ENCODE measurements at places on chromosomes 6 and 20.

DNA sequence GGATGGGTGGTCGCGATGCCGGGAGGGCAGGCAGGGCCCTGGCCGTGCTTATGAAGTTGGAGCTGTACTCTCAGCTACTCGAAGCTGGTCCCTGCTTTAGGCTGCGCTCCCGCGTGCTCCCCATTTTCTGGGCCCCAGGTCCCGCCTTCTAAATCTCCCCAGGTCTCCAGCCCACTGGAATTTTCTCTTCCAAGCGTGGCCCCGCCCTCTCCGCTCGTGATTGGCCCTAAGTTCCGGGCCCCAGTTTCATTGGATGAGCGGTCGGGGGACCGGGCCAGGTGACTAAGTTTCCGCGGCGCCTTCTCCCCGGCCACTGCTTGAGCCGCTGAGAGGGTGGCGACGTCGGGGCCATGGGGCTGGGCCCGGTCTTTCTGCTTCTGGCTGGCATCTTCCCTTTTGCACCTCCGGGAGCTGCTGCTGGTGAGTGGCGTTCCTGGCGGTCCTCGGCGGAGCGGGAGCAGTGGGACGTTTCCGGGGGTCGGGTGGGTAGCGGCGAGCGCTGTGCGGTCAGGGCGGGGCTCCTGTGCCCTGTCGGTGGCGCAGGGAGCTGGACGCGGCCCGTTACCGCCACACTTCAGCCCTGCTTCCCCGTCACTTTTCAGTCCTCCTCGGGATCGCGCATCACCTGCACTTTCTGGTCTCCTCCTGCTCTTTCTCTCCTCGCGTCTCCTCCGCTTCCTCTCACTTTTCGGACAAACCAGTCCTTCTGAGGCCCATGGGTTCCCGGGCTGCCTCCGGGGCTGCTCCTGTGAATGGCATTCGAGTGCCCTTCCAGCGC is at the start of gene MICA:
Gene MICA (plus strand): TSS at position 313 of the 778 bp plus-strand sequence. CDS start 38 bp downstream, at position 351.
- peak; percentile 38 for DNase-seq

GRCh38 chr6:157962601-157963302 is 18.9 kb upstream of the SYNJ2 start:
- DNase-seq, result peak; percentile 29

DNA sequence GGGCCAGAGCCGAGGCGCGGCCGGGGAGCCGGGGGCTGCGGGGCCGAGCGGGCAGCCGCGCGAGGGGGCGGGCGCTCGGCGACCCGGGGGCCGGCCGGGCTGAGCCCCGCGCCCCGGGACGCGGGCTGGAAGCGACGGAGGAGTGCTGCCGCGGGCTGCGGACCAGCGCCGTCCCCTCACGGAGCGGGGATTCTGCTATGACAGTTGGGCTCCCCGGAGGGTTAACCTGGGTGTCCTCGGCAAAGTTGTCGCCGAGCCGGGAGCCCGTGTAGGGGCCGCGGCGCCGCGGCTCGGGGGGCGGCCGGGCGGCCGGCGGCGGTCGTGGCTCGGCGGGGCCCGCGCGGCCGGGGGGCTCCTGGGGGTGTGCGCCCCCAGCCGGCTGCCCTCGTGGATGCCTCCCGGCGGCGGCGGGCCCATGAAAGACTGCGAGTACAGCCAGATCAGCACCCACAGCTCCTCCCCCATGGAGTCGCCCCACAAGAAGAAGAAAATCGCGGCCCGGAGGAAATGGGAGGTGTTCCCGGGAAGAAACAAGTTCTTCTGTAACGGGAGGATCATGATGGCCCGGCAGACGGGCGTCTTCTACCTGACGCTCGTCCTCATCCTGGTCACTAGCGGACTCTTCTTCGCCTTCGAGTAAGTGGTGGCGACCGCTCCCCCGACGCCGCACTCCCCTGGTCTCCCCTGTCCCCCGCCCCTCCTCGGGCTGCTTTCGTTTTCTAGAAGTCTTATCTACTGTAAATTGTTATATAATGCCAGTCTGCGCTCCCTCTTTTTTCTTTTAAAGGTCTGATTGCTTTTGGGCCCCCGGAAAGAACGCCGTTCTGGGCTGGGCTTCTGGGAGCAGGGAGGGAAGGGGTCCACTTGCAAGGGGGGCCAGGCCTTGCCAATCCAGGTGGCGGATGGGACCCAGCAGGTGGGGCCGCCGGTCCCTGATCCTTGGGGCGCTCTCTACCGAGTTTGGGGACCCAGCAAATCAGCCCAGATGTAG is 936 bp downstream of the ZDHHC14 start:
- DNase-seq, result peak; percentile 28

DNA sequence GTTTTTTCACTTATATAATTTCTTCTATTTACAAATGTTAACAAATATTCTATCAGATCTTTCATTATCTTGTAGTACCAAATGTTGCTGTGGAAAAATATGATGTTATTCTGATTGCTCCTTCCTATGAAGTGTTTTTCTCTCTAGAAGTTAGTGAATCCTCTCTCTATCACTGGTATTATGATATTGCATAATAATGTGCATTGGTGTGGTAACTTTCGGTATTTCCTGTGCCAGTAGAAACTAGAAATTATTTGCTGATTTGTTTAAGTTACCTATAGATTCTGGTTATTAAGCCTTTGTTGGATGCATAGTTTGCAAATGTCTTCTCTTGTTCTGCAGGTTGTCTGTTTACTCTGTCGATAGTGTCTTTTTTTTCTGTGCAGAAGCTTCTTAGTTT is 342.5 kb downstream of the CENPW start:
- no peak for DNase-seq

GRCh38 chr20:62780204-62780603 is 16.1 kb upstream of the MRGBP start:
- no peak for DNase-seq

GRCh38 chr6:126072834-126073233 is 86.5 kb downstream of the TRMT11 start:
- DNase-seq, result no peak

DNA sequence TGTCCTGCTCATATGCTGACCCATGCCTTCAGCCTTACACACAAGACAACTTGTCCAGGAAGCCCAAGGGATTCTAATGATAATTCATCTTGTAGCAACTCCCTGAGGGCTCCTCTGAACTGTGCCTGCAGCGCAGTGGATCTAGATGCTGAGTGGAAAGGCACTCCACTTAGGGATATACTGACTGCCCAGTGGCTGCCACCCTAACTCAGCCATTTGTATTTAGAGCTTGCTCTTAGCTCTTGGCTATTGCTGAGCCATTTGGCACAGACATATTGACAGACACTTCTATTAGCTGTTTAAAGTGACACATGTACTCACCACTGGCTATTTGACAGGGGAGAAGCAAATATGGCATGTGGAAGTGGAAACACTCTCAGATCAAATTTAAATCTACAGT is 278.3 kb upstream of the SGK1 start:
- DNase-seq, result no peak

DNA sequence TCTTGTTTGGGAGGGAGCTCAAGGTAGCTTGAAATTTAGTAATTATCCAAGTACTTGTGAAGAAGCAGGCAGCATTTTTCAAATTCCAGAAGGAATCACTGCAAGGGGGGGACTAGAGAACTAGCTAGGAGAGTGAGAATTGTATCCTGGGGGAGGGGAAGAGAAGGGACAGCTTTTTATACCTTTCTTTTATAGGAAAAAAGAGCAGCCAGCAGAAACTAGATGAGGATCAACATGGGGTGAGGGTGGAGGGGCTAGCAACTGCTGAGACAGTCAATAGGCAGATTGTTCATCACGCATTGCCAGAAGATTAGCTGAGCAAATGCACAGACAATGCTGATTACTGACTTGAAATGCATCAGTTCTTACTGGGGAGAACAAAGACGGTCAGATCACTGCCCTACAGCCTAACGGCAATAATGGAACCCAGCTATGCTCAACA is 514.3 kb upstream of the CITED2 start:
- DNase-seq, result no peak

DNA sequence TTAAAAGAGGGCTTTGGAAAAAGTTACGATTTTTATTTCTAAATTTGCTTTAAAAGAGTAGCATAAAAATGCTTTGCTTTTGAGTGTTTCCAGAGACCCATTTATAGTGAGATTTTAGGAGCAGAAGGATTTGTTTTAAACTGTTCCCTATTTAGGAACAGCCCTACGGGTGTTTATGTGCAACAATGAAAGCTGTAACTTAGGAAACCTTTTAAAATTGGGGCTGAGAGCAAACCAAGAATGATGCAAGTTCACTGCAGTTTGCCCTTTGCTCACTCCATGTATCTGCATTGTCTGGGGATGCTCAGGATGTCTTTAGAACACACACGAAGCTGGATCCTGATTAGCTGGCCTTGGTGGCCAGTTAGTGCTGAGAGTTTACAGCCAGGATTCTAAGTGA is 40.9 kb downstream of the GHRH start:
- no peak for DNase-seq

GRCh38 chr6:138695193-138695592 is 78.4 kb upstream of the CCDC28A start:
- DNase-seq, result no peak

DNA sequence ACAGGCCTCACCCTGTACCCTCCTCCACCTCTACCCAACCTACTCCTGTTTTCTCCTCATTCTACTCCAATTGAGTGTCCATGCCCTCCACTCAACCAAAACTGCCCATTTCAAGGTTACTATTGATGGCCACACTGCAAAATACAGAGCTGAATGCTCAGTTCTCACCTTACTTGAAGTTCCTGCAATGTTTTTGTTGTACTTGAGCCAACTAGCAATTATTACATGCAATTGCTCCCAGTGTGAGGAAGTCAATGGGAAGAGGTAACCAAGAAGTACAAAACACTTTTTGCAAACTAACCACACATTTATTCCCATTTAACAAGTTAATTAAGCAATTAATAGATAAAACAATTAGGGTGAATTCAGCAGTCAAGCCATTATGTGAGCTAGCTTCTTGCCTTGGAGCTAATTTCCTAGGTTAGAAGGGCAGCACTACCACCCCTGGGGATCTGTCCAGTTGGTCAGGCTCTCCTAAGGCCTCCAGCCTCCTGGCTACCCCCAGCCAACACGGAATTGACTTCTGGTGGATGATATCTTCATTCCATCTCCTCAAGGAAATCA is 52.4 kb upstream of the GGTLC1 start:
- no peak for DNase-seq

- no peak for DNase-seq
Measured at GRCh38 chr6:151958332-151958731, 150.8 kb downstream of the ESR1 start.

DNA sequence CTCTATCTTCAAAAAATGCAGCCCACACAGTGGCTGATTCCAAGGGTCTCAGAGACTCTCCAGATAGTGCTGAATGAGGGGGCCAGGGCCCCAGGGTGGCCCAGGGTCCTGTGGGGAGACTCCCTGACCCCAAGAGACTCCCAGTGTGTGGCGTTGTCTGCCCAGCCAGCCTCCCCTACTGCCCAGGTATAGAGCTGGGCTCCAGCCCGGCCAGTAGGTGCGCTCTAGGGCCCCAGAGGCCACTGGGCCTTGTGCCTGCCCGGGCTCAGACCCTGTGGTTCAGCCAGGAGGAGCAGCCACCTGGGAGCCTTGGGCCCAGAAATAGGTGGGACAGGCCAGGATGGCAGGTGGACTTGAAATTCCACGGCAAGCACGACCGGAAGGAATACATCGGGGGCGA is 30.3 kb upstream of the GATA5 start:
- DNase-seq, result no peak

DNA sequence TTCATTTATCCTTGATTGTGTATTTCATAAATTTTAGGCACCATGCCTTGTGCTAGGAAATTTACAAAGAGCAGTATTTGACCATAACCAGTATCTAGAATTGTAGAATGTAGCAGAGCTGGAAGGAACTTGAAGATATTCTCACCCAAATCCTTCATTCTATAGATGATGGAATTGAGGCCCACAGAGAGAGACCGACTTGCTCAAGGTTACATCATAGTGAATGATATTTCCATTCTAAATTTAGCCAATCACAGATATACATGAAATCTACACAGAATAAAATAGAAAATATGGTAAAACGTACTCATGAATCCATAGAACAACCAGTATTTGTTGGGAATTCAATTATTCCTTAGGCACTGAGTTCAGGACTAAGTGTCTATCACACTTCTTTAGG is 10.9 kb upstream of the SGK1 start:
- no peak for DNase-seq

DNA sequence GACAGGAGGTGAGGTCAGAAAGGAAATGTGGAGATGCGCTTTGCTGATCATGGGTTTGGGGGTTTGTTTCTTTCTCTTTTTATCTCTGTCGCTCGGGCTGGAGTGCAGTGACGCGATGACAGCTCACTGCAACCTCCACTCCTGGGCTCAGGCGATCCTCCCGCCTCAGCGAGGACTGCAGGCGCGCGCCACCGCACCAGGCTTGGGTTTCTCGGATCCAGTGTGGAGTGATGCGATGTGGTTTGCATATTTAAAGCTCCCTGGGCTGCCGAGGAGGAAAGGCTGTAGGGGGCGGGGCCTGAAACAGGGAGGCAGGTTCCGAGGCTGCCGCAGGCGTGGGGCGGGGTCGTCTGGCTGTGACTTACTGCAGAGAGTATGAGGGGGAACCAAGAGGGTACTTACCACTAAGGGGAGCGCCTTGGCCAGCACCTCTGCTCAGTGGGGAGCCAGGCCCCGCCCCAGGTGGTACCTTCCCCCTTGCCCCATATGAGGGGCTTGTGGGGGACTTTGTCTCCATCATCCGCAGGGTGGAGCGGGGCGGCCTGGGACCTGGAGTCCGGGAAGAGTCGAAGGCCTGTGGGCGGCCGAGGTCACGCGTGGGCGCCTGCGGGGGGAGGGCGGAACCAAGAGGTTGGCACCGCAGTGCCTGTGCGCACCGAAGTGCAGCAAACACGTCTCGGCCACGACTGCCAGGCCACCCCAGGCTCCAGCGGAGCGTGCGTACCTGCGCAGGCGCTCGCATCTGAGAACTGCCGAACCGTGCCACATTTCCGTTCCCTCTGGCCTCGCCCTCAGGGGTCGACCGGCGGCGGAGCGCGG is 12.7 kb upstream of the BAK1 start:
- DNase-seq, result no peak

DNA sequence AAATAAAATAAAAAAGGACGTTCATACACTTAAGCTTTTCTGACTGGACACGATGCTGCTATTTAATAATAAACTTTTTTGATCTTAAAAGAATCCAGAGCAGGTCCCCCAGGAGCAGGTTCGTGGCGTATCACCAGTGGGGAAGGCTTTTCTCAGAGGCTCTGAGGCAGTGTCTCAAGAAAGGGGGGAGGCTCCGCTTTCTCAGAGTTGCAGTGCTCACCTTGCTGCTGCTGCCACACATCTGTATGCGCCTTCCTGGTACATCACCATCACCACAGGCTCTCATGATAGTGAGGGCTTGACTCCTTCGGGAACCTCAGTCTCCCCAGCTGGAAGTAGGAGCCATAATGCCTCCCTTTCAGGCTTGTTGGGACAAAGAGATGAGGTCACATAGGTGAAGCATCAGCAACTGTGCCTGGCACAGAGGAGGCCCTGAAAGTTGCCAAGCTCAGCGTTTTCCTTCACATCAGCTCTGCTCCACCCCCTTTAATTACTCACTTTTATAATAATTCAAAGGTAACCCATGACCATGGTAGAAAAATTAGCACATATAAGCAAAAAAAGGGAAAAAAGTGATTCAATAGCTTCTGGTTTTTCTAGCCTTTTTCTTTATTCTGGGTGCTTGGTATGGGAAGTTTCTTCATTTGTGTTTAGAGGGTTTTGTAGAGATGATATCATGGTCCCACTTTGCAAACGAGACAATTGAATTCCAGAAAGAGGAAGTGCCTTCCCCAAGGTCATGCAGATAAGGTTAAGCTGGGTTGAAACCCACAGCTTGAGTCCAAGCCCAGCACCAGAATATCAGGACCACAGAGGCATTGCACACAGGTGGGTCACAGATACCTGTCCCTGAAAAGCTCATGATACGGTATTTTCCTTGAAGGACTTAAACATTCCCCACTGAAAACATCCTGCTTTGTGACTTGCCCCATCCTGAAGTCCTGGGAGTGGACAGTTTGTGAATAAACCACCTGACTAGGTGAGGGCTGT is 24.5 kb downstream of the SRSF3 start:
- no peak for DNase-seq

Measured in bone marrow (tissue), 2 donors.